ENCODE measurements at places on chromosomes 13 and 19.

- DNase-seq = no peak
These were observed 45.4 kb downstream of the MBNL2 start for GRCh38 chr13:97267418-97268059.

DNA sequence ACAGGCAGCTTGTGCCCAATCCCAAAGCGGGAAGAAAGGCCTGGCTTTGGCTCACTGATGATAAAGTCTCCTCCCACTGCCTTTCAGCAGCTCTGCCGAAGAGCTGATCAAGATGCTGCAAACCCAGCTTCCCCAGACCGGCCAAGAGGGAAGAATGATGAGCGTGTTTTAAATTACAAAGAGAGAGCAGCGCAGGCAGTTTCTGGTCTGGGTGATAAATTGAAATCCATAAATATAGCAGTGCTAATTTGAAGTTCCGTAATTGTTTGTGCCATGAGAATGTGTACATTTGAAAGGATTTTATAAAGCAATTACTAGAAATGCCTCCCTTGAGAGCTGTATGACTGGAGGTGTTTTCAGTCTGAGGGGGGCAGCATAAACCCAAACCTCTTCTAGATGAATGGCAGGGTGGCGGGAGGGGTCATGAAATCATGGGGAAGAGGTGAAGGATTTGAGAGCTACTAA is 171.8 kb downstream of the STK24 start:
- no peak for DNase-seq

GRCh38 chr13:44406617-44407016 is 33.0 kb downstream of the SERP2 start:
- DNase-seq = no peak

GRCh38 chr13:57409121-57409520 is 222.4 kb upstream of the PCDH17 start:
- DNase-seq = no peak

- DNase-seq = no peak
These were observed 4.6 kb downstream of the PPP5C start for GRCh38 chr19:46351241-46352041.

GRCh38 chr19:39335168-39335548 is 685 bp downstream of the GMFG start:
- DNase-seq = no peak

GRCh38 chr13:48829536-48829935 is 146.2 kb upstream of the FNDC3A start:
- no peak for DNase-seq

DNA sequence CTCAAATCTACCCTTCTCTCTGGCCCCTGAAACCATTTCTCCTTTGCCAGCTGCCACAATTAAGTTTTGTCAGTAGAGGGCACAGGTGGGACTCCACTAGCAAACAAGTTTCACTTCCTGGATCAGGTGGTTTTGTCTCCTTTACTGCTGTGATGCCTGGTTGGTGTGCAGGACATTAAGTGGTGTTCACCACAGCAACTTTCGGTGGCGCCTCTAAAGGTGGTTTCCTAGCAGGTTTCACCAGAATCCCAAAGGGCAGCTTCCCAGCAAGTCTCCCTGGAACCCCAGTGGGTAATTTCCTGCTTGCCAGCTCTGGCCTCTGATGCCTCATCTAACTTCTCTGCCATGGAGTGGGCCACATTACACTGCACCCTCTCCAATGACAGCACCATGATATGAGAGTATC is 16.6 kb downstream of the MED4 start:
- no peak for DNase-seq

DNA sequence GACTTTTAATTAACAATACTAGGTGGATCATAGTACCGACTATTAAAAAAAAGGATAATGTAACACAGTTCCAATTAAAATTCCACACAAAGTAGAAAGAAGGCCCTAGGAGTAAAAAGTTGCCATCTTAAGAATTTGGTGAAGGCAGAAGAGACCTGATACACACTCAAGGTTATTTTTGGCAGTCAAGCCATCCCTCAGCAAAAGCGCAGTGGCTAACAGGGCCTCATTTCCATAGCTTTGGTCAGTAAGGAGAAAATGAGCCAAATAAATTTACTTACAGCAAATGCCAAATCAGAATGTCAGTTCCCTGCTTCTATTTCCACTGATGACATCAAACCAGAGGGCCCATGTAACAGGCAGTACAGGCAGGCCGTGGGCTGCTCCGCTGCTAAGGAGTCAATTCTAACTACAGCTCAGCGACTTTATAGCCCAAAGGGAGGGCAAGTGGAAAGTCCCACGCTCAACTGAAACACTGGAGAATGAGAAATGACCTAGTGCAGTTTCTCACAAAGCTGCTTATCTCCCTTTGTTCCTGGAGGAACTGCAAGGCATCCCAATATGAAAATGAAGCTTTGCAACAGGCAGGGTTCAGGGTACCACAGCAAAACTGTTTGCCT is 6.3 kb downstream of the ARGLU1 start:
- DNase-seq = no peak

- no peak for DNase-seq
These were observed 248.5 kb downstream of the SLITRK1 start for GRCh38 chr13:83633746-83634145.

- DNase-seq = no peak
These were observed 60.9 kb downstream of the SMARCA4 start for GRCh38 chr19:11021760-11022144.

DNA sequence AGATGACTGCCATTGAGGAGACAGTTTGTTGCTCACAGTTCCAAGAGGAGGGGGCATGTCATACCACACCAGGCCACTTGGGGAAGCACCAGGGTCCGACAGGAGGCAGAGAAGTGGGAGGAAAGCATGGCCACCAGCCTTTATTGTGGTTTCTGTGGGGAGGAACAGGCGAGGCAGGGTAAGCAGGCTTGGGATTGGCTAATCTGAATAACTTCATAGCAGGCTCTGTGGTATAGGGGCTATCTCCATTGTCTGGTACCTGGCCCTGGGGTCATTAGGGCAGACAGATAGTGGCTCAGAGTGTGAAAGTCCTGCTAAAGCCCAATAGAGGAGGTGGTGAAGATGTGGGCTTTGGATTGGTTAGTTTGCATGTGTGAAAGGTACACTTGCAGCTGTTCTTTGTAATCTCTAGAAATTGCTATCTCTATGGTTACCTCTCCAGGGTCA is 35.5 kb downstream of the CBY2 start:
- DNase-seq = no peak

DNA sequence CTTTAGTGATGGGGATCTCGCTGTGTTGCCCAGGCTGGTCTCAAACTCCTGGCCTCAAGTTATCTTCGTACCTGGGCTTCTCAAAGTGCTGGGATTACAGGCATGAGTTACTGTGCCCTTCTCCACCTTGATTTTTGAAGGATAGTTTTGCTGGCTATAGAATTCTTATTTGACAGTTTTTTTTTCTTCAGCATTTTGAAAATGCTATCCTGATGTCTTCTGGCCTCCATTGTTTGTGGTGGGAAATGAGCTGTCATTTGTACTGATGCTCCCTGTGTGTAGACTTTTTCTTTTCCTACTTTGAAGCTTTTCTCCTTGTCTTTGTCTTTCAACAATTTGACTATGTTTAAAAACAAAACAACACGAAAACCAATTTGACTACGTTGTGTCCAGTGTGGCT is 54.2 kb downstream of the SIPA1L3 start:
- no peak for DNase-seq

DNA sequence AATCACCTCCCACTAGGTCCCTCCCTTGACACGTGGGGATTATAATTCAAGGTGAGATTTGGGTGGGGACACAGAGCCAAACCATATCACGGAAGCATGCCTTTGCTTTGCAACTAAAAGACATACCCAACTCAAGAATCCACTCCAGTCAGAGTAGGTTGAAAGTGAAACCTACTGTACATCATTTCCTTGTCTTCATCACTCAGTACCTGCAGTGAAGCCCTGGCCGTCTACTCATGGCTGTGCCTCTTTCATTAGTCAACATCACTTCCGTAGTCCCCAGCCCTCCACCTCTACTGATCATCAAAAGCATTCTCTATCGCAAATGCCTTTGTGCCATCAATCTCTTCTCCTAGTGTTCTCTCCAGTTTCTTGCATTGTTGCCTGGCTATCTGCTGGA is 343.1 kb upstream of the ARGLU1 start:
- DNase-seq = no peak

DNA sequence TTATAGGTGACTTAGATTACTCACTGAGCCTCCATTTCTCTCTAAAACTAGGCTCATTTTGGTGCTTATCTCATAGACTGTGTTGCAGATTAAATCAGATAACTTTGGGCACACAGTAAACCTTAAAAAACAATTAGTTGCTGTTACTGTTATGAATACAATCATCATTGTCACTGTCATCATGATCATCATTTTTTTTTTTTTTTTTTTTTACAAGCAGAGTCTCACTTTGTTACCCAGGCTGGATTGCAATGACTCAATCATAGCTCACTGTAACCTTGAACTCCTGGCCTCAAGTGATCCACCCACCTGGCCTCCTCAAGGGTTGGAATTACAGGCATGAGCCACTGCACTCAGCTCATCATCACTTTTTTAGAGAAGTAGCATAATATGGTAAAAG is 60.0 kb downstream of the VWA8 start:
- no peak for DNase-seq

All from activated T-helper 1 cell treated with anti-CD3 and anti-CD28 coated beads, Interleukin-2, amount 50 U/mL, for 16 hours (primary cell).